ENCODE measurements at places on chromosomes 6 and 20.

DNA sequence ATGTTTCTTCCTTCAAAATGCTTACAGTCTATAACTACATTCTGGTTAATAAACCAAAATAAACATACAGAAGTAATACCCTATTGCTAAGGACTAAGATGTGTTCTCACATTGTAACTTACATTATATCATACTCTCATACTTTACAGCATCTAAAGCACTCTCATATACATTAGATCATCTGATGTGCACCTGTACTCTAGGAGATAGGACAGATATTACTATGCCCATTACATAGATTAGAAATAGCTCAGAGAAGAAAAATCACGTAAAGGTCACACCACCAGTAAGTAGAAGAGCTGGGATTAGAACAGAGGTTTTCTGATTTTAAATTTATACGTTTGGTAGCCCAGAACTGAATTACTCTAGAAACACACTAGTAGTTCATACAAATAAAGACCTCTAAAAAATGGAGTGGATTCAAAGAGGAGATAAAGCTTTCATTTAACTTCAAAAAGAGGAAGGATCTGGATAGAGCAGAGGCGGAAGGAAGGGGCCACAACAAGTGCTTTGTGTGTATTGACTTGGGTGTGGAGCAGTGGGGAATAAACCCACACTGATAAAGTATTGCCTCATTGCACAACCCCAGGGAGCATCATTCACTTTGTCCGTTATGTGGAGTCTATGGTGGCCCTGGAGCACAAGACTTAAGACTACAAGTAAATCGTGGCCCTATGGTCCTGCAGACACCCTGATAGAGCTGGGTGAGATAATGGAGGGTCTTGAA, 30.9 kb downstream of the SLC2A12 start:
- DNase-seq = no peak

DNA sequence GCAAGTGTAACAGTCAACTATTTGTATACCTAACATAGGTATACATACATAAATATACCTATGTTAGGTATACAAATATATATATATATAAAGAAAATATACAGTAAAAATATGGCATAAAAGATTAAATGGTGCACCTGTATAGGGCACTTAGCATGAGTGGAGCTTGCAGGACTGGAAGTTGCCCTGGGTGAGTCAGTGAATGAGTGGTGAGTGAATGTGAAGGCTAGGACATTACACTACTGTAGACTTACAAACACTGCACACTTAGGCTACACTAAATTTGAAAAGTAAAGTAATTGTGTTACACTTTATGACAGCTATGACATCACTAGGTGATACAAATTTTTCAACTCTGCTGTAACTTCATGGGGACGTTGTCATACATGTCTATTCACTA, 65.6 kb downstream of the CDC5L start:
- no peak for DNase-seq

DNA sequence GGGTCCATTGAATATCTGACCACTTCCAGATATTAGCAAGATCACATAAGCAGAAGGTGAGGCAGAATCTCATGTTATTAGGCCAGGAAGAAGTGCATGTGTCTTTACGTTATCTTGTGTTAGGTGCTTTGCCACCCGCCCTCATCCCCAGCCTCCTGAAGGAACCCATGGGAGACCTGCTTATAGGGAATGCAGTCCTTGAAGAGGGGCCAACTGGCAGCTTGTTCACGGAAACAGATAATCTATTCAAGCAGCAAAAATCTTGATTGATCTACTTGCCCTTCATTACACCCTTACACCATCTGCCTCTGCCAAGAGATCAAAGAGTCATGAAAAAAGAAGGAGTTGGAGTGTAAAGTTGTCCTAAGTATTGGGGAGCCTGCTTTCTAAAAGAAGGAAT, 576.4 kb downstream of the HTR1B start:
- DNase-seq = no peak

DNA sequence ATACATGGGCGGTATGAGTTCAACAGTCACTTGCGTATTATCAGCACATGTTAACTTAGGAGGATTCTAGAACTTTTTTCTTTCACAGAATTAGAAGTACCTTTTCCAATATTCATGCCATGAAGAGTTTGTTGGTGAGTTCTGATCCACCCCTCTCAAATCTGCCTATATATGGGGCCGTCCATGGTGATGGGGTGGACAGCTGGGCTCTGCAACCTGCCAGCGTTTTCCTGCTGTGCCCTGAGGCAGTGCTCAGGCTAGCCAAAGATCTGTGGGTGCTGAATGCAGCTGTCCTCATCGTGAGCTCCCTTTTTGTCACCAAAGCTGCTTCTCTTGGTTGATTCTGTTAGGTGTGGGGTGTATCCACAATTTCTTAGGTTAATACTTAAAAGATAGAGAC, 88.7 kb downstream of the THBS2 start:
- no peak for DNase-seq

- no peak for DNase-seq
These were observed 86.8 kb downstream of the CDK19 start for GRCh38 chr6:110728501-110728900.

GRCh38 chr6:121510568-121511177, 75.2 kb downstream of the GJA1 start:
- DNase-seq = no peak

All from activated T-cell treated with anti-CD3 and anti-CD28 coated beads for 4 hours (primary cell).